ENCODE measurements at places on chromosomes 3 and 15.

DNA sequence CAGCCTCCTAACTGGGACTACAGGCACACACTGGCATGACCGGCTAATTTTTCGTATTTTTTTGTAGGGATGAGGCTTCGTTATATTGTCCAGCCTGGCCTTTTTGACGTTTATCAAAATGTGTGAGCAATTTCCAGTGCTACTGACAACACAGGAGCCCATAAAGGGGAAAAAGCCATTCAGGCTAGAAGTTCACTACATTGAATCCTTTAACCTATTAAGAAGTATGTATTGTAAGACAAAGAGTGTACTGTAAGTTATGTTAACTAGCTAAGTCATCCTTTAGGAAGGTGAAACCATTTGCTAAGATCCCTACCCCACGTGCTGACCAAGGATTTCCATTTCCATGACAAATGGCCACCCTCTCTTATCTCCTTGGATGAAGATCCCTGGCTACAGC lies 156.8 kb downstream of the FOXB1 start:
- DNase-seq = no peak

GRCh38 chr15:100169615-100170290 lies 172.0 kb downstream of the ADAMTS17 start:
- no peak for DNase-seq

GRCh38 chr3:73056014-73056844 lies 5.2 kb upstream of the EBLN2 start:
- peak; percentile 9 for DNase-seq

DNA sequence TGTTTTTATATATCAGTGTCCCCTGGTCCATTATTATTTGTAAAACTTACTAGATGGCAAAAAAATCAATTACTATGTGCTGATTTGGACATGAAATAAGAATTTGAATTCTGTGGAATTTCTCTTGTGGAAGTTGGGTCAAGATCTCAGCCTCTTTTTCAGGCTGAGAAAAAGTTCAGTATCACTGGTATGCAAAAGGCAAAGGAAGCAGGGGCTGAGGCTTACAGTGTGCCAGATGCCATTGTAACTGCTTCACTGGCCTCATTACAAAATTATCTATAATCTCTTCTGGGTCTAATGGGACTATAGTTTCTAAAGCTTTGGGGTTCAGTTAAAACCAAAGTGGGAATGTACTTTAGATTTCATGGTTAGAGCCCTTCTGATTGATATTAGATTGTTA lies 125.9 kb upstream of the SLC7A14 start:
- no peak for DNase-seq

GRCh38 chr3:24443476-24443875 lies 51.2 kb downstream of the THRB start:
- DNase-seq = no peak

All from suppressor macrophage (primary cell).